ENCODE measurements at places on chromosomes 4 and X.

DNA sequence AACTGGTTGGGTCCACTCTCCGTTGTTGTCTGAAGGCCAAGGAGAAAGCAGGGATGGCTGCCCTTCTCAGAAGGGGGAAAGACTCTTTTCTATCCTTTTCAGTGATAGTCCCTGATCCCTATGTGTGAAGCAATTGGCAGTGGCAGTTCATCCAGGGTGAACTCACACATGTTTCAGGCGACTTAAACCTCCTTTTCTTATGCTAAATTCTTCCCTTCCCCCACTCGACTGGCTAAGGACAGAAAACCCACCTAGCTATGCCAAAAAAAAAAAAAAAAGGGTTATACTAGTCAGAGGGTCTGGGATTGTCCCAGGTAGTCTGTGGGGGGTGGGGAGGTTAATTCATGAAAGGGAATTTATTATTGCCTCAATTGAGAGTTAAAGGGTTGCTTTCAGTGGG lies 12.2 kb upstream of the ZNF280C start:
- DNase-seq = no peak

DNA sequence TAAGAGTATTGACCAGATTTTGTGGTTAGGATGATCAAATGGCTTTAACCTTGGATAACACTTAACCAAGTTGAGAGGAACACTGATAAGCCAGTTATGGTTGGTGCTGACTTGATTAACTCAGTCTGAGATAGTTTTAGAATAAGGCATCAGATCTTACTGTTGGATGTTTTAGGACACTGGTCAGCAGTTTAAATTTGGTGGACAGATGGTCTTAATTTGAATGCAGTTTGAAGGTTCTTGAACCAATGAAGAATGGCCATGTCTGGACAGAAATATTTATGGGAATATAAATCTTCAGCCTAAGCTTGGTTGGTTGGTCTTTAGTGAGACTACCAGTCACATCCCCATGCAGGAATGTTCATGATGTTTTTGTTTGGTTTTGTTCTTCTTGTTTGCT lies 2.6 kb upstream of the GIMD1 start:
- DNase-seq = no peak

DNA sequence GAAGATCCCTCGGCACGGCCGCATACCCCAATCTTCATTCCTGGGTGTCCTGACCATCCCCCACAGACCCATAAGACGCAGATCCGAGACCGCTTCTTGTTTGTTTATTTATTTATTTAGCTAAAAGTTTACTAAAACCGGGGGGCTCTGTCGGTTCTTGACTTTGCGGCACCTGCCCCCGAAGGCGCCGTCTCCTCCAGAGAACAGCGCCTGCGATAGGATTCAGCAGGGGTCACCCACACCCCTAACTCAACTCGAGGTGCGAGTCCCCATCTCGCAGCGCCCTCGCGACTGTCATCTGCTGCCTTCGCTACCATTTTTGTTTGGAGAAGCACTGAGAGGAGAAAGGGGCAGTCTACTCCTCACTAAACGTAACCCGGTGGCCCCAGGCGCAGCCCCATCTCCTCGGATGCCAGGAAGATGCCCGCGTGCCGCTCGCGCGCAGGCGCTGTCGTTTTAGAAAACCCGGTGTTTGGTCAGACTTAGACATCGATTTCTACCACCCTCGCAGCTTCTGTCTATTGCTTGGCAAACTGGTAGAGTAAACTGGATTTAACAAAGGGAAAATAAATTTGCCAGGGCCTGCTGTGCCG lies 18.9 kb upstream of the GPR101 start:
- DNase-seq = peak; percentile 24

DNA sequence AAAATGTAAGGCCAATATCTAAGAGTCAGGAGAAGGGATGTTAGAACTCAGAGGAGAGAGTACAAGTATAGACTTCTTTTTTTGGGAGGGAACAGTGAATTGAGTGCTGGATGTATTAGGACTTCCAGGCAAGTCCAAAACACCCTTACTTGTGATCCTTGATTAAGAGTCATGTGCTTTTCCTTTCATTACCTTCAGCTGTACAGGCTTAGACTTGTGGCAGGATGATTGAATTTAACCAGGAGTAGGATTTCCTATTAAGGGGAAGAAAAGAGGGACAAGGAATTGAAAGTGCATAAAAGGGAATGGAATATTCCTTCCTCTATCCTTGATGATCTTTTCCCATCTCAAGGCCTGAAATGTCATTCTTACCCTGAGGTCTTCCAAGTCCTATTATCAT lies 606.7 kb downstream of the STIM2 start:
- DNase-seq = no peak

- no peak for DNase-seq
Observed at GRCh38 chr4:168811786-168812651, 198.0 kb downstream of the CBR4 start.

GRCh38 chr4:63708661-63709060 lies 700.6 kb downstream of the TECRL start:
- DNase-seq = no peak

DNA sequence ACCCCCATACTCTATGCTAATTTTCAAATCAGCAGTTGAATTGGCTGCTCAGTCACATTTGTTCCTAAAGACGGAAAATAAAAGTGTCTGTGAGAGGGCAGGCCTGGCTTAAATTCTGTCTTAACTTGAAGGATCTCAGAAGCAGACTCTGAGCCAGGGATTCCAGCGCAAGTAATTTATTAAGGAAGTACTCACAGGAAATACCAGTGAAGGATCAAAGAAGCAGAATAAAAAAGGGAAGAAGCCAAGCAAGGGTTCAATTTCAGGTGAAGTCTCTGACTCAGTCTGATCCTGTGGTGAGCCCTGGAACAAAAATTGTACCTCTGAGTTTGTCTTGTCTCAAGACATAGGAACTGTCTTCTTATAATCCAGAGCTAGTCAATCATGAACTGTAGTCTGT lies 52.2 kb downstream of the IL1RAPL1 start:
- no peak for DNase-seq

DNA sequence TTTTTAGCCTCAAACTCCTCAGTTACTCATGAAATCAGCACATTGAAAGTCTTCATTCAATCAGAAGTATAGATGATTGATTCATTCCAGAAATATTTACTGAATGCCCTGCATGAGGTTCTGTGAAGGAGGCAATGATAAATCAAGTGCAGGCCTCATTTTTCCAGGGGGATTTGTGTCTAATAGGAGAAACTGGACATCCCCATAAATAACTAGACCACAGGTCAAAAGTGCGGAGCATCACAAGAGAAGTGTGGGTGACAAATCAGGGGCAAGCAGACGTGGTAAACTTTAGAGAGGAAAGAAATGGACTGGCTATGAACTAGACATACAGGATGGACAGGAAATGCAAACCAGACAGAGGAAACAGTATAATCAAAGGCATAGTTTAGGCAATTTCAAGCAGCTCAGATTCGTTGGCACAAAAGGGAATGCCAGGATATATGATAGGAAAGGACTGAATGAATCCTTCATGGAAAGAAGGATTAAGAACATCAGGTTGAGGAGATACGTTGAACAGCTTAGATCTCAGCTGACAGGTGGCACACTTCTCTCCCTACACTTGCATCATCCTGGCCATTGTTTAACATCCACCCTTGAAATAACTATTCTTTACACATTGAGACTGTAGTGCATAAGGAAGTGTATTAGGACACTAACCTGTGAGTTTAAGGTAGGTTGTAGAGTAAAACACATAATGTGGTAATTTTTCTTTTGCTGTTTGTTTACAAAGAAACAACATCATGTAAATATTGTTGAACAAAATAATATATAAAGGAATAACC lies 69.6 kb upstream of the RASGEF1B start:
- DNase-seq = no peak

DNA sequence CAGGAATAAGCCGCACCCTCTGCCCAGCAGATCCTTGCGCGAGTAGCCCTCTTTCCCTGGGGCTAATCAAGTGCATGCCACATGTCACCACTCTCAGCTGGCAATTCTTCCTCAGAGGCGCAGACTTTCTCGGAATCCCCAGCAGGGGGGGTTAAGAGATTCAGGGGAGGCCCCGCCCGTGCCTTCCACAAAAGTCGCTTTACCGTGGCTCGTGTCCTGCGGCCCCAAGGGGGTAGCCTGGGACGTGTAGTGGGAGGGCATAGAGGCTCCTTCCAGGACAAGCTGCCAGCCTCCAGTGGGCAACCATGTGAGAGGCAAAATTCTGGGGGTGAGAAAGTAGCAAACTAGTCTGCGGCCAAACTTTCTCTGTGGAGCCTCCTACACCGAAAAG lies 652 bp downstream of the SRPX start:
- DNase-seq = peak; percentile 8

DNA sequence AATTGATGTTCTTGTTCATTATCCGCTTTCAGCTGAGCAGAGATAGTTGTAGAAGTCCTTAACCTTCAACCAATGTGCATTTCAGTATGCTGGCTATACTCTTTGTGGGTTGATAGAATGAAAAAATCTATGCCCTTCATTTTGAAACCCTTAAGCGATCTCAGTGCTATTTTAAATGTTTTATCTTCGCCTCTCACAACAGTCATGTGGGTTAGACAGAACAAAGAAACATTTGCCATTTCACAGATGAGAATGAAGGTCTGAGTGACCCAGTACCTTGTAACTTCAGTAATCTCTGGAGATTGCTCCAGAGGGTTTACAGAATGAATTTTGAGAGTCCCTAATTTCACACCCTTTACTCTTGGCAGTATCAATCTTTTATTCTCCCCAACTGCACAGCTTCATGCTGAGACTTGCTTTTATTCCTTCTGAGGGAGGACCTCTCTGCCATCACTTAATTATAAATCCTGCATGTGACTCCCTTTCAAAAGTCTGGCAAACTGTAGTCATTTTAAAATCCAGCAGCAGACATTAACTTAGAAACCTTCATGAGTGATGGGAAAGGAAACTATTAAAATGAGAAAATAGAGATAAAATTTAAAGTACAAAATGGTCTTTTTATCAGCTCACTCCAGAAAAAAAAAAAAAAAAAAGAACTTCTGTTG lies 921.5 kb downstream of the RAB28 start:
- DNase-seq = no peak

DNA sequence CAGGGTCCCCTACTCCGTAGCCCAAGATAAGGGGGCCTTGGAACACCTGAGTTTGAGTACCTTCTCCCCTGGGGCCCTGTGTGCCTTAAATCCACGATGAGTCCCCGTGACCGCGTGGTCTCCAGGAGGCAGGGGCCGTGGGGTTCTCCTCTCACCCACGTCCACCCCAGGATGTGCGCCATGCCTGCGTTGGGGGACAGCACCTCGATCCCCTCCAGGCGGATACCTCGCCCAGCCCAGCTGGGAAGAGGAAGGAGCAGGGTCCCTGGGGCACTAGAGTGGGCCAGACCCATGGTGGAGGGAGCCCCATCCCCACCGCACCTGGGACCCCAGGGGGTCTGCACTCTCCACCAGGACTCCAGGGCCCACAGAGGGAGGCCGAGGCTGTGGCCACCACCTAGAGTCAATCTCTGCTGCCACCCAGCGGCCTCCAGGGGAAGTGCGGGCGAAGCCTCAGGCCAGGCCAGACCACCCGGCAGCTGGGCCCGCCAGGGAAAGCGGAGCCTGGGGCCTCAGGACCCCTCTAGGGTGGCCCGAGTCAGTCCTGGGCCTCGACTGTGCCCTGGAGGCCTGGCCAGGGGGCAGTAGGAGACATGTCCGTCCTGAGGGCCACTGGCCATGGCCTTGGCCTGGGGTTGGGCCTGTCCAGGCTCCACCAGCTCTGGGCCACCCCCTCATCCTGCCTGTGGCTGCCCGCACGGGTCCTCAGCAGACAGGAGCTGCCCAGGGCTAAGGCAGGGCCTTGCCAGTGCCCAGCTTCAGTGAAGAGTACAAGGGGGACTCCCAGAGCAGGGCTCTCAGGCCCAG lies 55.0 kb downstream of the FAM53A start:
- peak; percentile 80 for DNase-seq

DNA sequence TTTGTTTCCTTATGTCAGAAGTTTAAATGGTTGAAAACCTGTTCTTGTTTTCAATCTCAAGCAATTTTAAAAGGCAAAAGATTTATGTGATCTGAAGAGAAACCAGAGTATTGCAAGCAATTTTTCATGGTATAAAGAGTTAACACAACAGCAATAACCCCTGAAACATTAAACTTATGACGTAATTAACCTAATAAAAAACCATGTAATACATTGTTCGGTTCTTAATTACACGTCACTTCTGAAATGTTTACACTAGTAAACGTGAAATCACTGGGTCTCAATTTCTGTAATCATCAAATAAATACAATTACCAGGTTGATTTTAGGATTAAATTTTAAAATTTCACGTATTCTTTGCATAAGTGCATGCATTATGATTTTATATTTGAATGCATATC lies 914.5 kb downstream of the NLGN4X start:
- no peak for DNase-seq

DNA sequence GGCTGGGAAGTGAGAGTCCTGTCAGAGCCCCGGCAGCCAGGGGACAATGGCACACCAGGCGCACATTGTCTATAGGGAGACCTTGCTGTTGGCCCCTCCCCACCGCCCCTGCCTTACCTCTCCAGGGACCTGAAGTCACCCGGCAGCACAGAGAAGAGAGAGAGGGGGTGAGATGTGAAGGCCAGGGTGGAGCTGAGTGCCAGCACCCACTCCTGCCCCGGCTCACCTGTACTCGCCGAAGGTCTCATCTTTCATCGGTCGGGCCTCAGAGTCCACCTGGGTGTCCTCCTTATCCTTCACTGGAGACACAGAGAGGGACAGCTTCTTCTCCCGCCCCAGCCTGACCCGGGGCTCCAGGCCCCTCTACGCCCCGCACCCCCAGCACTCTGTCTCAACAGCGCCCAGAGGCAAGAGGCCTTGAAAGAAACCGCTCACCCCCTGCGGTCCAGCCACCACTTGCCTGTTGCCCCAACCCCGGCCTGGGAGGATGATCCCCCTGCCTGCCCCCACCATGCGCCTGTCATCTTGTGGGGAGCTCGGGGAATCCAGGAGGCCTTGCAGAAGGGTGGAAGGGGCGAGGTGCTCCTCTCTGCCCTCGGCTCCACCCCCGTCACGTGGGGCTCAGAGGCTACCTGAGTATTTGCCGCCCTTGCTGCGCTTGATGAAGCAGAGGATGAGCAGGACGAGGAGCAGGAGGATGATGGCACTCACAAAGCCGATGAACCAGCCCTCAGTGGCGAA lies 22.6 kb downstream of the L1CAM start:
- DNase-seq = no peak

GRCh38 chr4:43049326-43049725 lies 156.8 kb downstream of the GRXCR1 start:
- DNase-seq = no peak

- peak; percentile 34 for DNase-seq
Observed at GRCh38 chr4:48268956-48269860, at the start of gene TEC. TSS of gene TEC (minus strand) at chr4:48269838. CDS start at chr4:48228614, 41,224 bp downstream.

DNA sequence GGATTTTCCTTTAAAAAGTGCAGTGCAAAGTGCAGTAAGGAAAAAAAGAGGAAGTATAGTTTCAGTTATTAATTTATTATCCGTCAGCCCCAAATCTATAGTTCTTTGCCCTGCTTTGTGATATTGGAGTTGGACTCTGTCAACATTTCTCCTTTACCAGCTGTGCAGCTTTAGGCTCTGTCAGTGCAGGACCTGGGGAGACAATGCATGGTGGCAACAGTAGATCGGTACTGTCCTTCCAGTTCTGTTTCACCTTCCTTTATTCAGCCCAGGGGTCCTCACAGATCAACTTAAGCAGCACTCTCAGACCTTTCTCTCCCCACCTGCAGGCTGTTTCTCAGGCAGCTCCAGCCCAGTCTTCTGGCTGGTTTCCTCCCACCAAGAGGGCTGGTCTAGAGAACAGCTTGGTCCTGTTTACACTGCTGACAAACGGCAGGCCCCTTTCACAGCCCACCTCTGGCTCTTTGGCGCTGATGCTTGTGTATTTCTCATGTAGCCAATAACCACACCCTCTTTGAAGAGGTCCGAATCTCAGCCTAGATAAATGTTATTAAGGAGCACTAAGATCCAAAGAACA lies 71.6 kb downstream of the MCUB start:
- DNase-seq = no peak

Measured in activated naive CD8-positive, alpha-beta T cell treated with anti-CD3 and anti-CD28 coated beads, Interleukin-2, amount 50 U/mL, for 24 hours (primary cell).